Astrocyte (in vitro differentiated cells and primary cell): ENCODE measurements at places on chromosomes 3 and 15. TPM values are rescaled to one million over a fixed set of nuclear protein-coding genes. Genes with fewer than 3 reads are reported as not detected.

The CEP63 gene
- 20.2 and 21.3 TPM in 2 replicates for total RNA-seq

The P2RY13 gene
- not detected in 2 replicates for total RNA-seq

The CLDN16 gene
- 0.24 and 0.50 TPM in 2 replicates for total RNA-seq

The ISL2 gene
- 1.3 and 2.1 TPM in 2 replicates for total RNA-seq

The BFSP2 gene
- not detected in 2 replicates for total RNA-seq

The CHRD gene
- total RNA-seq, result 3.4 and 5.6 TPM in 2 replicates

The NPAP1 gene
- total RNA-seq, result not detected in 2 replicates

The UBAP1L gene
- total RNA-seq, result 1.8 and 1.9 TPM in 2 replicates

The TMCO5A gene
- not detected in 2 replicates for total RNA-seq

The GOLGA8R gene
- total RNA-seq, result 1.6 and 2.8 TPM in 2 replicates

The WNT5A gene
- 45.8 and 66.2 TPM in 2 replicates for total RNA-seq
